ENCODE measurements at places on chromosomes 16 and 17.

- no peak for DNase-seq
Measured at GRCh38 chr17:27569257-27569722, 61.7 kb upstream of the LGALS9 start.

DNA sequence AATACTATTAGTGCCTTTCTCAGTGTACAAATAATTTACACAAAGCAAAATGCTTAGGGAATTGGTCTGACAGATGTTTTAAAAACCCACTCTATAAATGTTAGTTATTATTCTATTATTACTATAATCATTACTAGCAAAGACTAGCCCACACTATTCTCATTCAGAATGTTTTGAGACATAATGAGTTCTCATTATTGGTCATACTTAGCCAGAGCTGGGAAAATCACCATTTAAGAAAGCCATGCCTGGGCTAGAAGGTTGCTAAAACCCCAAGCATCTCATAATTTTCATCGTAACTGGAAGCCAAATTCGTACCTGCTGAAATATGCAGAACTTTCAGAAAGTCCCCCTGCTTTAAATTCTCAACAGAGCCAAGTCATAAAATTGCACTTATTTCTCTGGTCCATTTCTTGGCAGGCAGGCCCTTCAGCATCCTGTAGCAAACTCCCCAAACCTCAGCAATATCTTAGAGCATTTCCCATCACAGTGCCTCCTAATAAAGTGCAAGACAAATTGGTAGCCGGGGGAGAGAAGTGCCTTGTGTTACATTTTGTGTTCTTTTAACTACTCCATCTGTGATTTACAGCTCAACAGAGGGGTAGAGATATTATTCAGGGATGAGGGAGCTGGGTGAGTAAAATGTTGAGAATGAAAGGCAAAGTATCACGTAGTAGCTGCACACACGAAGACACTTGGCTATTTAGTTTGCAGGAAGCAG, 79.8 kb upstream of the ADAMTS18 start:
- no peak for DNase-seq

DNA sequence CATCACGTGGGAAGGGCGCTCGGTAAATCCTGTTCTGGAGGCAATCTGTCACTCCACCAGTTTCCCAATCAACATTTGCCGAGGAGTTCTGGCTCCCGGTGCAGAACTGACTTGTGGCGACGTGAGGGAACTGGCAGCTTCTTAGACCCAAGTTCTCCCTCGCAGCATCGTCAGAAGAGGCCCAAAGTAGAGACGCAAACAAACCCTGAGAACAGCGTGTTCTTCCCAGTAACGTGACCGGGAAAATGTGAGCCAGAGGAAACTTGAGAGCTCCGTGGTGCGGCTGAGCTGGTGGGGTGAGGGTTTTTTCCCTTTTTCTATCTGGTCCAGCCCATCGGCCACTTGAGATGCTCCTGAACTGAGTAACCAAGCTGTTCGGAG, 158.9 kb upstream of the CACNG5 start:
- no peak for DNase-seq

- no peak for DNase-seq
Measured at GRCh38 chr17:19763416-19763815, 15.3 kb upstream of the ALDH3A1 start.

DNA sequence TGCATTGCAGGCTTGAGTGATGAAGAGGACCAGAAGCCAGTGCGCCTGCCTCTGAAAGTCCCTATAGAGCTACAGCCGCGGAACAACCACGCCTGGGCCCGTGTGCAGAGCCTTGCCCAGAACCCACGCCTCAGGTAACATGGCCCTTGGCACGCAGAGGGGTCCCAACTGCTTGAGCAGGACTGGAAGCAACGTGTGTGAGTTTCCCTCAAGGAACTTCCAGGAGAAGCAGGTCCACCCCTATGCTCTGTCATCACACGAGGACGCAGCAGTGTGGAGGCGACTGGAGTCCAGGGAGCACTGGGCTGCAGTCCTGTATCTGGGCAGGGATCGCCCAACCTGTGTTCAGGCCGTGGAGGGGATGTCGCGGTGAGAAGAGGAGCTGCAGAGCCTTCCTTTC, 25.1 kb upstream of the JPT2 start:
- no peak for DNase-seq

DNA sequence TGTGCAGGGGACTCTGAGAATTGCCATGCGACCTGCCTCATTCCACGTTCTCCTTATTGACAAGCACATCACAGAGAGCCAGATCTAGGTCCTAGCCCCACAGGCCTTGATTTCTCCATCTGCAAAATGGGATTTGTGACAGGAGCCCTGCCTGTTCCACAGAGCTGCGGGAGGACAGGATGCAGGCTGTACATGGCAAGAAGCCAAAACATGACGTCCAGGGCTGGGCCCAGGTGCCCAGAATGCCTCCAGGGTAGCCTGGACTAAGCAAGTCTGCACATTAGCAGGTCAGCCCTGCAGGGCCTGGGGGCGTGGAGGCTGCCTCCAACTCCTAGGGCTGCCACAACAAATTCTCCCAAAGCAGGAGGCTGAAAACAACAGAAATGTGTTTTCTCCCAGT, 235.7 kb upstream of the SDK2 start:
- peak; percentile 6 for DNase-seq

- peak; percentile 11 for DNase-seq
Measured at GRCh38 chr17:17940441-17940911, 31.7 kb downstream of the TOM1L2 start.

DNA sequence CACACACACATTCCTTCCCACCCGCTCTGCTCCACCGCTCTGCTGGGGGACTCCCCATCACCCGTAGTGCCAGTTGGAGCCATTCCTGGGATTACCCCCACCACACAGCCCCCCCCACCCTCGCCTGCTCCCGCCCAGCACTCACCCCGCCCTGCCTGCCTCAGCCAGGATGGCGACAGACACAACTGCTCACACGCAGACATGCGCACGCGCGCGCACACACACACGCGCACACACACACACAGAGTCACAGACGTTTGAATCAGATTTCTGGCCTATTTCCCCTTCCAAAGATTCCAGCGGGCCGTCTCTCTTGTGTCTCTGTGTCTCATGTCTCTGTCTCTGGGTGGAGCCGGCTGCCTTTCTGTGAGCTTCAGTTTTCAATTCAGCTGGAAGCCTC, 4.4 kb downstream of the CACNA1G start:
- DNase-seq, result no peak

DNA sequence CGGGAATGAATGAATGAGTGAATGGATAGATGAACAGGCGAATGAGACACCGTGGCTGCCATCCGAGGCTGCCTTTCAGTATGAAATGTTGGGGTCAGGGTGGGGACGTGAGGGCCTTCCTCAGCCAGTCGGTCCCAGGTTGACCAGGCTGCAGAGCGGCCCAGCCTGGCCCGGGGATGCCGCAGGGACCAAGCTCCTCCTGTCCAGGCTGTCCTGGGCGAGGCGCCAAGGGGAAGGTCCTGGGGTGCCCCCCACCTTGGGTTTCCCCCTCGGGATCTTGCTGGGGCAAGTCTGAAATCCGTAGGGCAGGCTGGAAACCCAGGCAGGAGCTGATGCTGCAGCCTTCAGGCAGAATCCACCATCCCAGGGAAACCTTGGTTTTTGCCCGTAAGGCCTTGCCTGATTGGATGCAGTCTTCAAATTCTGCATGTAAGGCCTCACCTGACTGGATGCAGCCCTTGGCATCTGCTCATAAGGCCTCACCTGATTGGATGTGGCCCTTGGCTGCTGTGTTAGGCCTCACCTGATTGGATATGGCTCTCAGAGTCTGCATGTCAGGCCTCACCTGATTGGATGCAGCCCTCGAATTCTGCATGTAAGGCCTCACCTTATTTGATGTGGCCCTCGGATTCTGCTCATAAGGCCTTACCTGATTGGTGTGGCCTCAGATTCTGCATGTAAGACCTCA, 61.7 kb upstream of the ZNF469 start:
- DNase-seq, result no peak

GRCh38 chr16:83458612-83459011, 349.2 kb upstream of the HSBP1 start:
- DNase-seq, result no peak

DNA sequence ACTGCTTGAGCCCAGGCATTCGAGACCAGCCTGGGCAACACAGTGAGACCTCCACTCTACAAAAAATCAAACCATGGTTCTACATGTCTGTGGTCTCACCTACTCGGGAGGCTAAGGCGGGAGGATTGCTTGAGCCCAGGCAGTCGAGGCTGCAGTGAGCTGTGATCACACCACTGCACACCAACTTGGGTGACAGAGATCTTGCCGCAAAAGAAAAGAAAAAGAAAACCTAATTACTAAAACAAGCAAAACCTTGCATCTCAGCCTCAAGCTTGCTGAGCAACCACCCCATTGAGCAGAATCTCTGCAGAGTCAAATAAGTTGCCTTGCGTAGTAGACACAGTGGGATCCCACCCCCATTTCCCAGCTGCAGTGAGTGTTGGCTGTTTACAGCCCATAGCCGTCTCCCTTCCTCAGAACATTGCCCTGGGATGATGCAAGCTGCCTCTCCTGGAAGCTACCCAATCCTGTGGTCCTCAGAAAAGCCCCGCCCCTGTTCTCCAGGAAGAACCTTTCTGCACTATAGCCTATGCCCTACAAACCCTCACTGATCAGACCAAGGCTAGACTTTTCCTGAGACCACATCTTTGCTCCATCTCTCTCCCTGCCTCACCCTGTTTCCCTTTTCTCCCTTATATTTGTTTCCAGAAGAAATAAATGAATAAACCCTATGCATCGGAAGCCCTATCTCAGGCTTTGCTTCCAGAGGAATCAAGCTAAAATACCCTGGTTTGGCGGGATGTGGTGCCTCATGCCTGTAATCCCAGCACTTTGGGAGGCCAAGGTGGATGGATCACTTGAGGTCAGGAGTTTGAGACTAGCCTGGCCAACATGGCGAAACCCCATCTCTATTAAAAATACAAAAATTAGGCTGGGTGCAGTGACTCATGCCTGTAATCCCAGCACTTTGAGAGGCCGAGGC, 16.7 kb upstream of the ERN2 start:
- DNase-seq, result no peak

- DNase-seq, result no peak
Measured at GRCh38 chr16:63496282-63496681, 1460.0 kb upstream of the CDH8 start.

- no peak for DNase-seq
Measured at GRCh38 chr17:28141313-28141712, 98.8 kb downstream of the NLK start.

GRCh38 chr16:1723450-1724147, 17.6 kb downstream of the MAPK8IP3 start:
- peak; percentile 10 for DNase-seq

- peak; percentile 48 for DNase-seq
Measured at GRCh38 chr17:63998050-63998720, at the start of gene PRR29. TSS of gene PRR29 (plus strand) at chr17:63998351. CDS start at chr17:63998365, 14 bp downstream.

DNA sequence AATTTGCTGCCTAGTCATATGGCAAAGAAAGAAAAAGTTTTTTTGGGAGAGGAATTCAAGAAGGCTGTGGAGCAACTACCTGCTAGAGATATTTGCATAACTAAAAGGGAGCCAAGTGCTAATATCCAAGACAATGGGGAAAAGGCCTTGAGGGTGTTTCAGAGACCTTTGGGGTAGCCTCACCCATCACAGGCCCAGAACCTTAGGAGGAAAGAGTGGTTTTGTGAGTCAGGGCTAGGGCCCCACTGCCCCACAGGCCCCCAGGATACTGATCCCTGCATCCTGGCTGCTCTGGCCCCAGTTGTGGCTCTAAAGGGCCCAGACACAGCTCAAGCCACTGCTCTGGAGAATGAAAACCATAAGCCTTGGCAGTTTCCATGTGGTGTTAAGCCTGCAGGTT, 41.9 kb upstream of the SDK2 start:
- DNase-seq, result no peak

DNA sequence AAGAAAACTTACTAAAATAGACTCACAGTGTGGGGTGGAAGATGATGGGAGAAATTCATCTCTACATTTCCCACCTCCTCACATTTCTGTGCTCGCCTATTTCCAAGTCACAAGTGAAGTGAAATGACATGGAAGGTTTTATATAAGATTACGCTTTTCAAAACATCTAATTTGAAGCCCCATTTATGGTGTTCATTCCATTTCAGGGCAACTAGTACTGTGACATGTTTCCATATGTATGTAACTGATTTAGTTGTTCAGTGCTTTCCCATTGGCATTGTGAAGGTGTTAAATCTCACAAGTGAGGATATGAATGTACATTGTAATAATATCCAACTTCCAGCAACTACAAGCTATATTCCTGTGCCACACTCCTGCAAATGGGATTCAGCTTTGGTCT, 1174.8 kb downstream of the CDH11 start:
- DNase-seq, result no peak

DNA sequence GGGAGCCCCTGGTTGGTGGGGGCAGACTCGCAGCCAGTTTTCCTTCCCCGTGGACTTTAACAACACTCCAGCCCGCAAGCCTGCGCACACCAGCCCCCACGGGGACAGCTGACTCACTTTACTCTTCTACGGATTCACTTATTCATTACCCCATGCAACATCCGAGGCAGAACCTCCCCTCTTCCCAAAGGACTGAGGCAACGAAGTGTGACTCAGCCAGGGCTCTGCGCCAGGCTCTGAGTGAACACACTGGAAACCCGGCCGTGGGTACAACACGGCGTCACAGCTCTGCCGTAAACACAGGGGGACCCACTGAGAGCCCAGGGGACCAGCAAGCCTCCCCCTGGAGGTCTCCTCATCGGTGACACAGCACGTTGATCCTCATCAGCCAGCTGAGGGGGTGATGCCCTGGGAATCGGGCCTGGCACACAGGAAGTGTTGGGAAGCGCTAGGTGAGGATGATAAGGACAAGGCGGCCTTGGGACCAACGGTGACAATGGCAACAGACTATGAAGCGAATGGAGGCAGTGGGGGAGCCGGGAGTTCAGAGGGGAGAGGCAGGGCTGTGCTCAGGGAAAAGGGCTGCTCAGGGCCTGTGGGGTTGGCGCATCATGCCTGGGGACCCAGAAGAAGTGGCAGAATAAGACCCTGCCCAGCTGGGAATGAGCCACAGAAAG, 14.6 kb downstream of the COTL1 start:
- peak; percentile 48 for DNase-seq

DNA sequence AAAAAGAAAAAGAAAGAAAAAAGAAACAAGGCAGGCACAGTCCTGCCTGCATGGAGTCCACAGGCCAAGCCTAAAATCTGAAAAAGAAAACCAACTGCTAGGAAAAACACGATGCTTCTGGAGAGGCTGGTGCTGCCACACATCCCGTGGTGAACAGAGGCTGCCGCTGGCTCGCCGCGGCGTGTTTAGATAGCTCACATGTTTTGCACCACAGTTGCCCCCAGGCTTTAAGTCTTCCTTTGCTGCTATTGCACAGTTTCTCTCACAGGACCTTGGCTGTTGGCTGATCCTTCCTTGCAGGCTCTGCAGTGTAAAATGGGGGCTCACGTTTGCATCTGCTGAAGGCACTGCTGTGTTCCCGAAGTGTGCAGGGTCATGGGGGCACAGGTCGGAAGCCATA, 8.6 kb downstream of the SLC6A4 start:
- DNase-seq, result no peak

GRCh38 chr16:51321251-51321650, 170.2 kb upstream of the SALL1 start:
- no peak for DNase-seq

Data from NCI-H2081 (cell line).